ENCODE measurements at places on chromosomes 11 and 22.

DNA sequence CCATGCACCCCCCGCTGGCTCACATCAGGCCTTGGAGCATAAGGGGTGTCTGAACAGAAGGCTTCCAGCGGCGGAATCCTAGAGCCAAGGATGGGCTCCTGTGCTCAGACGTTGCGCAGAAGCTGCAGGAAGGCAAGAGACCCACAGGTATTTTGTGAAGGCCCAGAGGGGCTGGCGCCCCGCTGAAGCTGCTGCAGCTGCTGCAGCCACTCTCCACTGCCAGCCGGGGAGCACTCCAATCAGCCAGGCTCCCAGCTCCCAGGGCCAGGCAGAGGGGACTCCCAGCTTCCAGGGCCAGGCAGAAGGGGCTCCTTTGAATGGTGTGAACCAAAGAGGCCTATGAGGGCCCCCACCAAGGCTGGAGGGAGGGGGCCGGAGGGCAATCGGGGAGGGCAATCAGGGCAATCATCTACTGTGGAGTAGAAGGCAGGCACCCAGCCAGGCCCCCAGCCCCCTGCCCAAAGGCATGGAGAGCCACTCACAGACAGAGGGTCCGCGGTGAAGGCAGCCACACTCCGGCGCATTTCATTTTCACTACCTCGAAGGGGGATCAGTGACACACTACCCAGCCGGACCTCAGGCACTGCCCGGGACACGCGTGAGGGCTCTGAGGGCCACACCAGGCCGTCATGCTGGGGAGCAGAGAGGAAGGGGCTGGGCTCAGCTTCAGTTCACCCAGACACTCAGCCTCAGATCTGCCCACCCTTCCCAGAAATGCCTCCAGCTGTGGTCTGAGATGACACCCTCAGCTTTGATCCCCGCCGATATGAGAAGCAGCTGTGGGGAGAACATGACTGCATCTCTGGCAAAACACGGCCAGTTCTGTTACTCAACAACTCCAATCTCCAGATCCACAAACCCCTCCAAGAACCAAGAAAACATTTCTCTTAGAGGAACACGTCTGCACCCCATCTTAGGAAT, 11.6 kb upstream of the PDE2A start:
- no peak for DNase-seq

- DNase-seq, result no peak
Measured at GRCh38 chr11:99019696-99020095, 1.1 kb upstream of the CNTN5 start.

- DNase-seq, result no peak
Measured at GRCh38 chr11:119024430-119025098, 6.0 kb downstream of the TRAPPC4 start.

DNA sequence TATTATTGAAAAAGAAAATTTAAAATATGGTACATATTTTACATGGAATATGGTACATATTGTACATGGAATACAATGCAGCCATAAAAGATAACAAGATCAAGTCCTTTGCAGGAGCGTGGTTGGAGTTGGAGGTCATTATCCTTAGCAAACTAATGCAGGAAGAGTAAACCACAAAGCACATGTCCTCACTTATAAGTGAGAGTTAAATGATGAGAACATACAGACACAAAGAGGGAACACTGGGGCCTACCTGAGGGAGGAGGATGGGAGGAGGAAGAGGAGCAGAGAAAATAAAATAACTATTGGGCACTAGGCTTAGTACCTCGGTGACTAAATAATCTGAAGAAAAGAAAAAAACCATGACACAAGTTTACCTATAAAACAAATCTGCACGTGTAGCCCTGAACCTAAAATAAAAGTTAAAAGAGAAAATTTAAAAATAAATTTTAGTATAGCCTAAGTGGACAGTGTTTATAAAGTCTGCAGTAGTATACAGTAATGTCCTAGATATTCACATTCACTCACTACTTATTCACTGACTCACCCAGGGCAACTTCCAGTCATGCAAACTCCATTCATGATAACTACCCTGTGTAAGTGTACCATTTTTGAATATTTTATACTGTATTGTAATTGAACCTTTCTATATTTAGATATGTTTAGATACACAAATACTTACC, 204.4 kb downstream of the FAM76B start:
- no peak for DNase-seq

DNA sequence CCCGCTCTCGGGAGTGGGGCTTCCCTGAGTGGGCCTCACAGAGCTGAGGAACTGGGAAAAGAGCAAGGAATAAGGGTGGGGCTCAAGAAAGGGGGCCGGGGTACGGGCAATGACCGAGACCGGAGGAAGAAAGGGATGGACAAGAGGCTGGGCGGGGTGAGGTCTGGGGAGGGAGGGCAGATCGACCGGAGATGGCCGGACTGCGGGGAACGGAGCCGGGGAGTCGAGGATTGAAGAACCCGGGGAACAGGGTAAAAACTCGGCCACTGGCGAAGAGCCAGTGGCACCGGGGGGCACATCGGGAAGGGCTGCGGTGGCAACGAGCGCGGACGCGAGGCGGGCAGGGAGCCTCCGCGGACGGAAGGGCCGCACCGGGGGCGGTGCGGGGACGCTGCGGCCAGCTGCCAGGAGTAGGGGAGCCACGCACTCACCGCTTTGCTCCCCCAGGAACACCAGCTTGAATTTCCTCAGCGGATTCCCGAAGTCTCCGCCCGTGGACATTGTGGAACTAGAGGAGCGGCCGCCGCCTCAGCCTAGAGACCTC, 667 bp downstream of the RAB6A start:
- no peak for DNase-seq

- no peak for DNase-seq
Measured at GRCh38 chr11:107929611-107930200, 1.5 kb downstream of the RAB39A start.

GRCh38 chr22:44409211-44409973, 88.6 kb downstream of the RTL6 start:
- no peak for DNase-seq
